ENCODE measurements at places on chromosomes 12 and 14.

DNA sequence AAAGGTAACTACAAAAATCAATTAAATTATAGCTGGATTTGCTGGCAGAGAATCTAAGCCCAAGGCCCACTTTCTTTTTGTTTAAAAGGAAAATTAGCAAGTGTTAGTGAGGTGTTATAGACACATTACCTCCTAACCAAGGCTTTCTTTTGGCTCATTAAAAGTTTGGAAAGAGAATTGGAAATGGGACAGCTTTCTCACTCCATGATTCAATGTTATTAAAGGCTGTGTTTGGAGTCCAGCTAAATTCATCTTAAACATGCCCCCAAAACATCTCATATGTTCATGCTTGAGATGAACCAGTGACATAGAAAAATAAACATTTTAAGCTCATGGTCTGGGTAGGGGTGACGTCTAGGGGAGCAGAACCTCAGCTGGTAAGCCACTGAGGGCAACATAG is 13.4 kb upstream of the PGF start:
- DNase-seq = no peak

DNA sequence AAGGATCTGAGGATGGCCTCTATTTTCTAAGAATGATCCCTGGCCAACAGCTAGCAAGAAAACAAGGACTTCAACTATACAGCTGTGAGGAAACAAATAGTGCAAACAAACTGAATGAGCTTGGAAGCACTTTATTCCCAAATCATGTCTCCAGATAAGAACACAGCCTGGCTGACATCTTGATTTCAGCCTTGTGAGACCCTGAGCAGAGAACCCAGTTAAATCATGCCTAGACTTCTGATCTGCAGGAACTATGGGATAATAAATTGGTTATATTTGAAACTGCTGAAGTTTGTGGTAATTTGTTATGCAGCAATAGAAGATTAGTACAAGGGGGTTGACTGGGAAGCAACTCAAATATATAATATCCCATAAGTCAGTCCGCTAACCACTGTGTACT is 183.9 kb upstream of the BMP4 start:
- DNase-seq = no peak

GRCh38 chr14:74574706-74575105 is 37.3 kb downstream of the LTBP2 start:
- DNase-seq = no peak

DNA sequence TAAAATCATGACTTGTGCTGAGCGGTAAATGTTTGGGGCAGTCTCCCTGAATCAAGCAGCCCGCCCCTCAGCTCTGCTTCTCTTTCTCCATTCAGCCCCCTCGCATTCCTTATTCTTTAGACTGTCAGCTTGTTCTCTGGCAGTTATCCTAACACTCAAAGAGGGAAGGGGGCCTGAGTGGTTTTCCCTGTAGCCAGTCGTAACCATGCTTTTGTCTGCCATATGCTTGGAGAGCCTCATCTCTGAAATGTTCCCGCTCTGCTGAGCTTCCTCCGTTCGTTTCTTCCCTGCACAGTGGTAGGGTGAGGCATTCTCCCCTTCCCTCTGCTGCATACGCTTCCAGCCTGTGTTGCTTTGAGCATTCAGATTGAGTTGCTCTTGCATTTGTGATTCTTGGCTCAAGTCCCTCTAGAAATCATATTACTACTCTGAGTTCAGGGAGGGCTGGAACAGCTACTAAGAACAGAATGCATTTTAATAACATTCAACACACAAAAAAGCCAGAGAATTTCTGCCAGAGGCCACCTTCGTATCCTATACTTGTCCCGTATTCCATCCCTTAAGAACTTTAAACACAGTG is 119.7 kb downstream of the FBXL14 start:
- DNase-seq = peak; percentile 93

Data from LHCN-M2 (cell line).